ENCODE measurements at places on chromosomes 5 and 9.

DNA sequence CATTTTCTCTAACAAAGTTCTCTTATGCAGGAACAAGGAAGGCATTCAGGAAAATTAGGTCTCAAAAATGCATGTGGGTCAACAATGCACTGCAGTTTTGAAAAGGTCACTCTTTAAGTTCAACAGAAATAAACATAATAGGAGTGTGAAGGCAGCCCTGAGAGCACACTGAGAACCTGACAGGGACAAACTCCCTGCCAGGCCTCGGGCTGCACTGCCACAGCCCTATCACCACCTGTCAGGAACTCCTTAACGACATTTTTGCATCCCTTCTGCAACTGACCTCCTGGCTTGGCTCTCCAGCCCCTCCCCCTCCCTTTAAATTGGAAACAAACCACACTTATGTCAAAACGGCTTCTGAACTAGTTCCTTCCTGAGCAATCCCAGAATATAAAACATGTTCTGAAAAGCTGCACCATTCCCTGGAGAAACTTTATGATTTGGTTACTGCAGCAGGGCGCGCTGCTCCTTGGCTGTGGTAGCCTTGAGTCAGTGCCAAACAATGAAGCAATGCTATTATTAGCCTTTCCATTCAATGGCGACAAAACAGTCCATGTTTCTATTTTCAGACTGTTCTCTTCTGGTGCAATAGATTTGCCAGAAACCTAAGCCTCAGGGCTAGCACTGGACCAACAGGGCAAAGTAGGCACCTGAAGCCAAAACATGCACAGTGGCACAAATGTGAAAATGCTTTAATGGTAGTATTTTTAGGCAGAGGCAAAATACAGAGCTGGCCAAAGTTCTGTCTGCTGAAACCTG lies 160.1 kb upstream of the ZNF608 start:
- no peak for DNase-seq

- no peak for DNase-seq
Observed at GRCh38 chr9:128372188-128372641, 1.0 kb downstream of the URM1 start.

DNA sequence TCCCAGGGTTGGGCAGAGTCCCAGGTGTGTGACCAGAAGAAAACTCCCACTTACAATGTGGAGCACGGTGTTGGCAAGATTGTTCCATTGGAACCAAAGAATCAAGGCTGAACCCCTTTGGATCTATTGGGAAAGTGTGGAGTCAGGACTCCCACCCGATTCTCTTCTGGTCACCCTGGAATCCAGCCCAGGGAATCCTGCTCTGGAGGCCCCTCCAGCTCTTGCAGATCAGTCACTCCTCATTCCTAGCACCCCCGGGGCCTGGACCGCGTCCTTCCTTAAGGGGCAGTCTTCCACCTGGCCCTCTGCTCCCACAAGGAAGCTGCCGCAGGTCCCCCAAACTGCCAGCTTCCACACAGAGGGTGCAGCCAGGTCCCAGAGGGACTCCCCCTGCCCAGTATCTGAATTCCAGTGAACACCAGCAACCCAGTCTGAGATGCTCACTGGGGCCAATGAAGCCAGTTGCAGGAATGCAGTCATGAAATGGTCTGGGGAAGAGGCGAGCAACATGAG lies 170.1 kb downstream of the GADD45G start:
- DNase-seq, result no peak

DNA sequence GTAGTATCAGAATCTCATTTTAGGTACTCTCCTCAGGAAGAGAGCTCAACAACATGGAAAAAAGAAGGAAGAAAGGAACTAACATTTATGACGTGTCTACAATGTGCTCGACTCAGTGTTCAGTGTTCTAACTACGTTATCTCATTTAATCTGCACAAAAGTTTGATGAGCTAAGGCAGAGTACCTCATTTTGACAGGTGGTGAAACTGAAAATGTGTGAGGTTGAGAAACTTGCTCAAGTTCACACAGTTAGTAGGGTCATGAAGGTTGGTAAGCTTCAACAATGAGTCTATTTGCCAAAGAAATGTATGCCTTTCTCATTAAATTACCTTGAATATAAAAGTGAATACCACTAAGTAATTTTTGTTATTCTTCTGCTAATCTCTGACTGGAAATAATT lies 165.1 kb downstream of the CAAP1 start:
- no peak for DNase-seq

DNA sequence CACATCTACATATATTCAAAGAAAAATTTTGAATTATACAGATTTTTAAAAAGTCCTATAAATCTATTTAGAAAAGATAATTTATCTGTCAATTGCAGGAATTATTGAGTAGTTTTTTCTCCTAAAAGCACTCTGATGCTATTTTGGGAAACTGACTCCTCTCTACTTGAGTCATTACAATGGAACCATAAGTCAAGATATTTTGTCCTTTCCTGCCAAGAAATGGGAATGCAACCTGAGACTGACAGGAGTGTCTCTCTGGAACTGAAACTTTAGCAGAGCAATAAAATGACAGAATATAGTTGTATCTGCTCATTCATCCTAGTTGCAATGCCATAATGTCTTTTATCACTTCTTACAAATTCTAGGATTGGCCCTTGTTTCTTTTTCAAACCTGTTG lies 48.6 kb downstream of the CARTPT start:
- DNase-seq, result no peak

- no peak for DNase-seq
Observed at GRCh38 chr5:40307920-40308319, 371.8 kb upstream of the PTGER4 start.

- no peak for DNase-seq
Observed at GRCh38 chr9:32787816-32788215, 4.5 kb downstream of the TMEM215 start.

DNA sequence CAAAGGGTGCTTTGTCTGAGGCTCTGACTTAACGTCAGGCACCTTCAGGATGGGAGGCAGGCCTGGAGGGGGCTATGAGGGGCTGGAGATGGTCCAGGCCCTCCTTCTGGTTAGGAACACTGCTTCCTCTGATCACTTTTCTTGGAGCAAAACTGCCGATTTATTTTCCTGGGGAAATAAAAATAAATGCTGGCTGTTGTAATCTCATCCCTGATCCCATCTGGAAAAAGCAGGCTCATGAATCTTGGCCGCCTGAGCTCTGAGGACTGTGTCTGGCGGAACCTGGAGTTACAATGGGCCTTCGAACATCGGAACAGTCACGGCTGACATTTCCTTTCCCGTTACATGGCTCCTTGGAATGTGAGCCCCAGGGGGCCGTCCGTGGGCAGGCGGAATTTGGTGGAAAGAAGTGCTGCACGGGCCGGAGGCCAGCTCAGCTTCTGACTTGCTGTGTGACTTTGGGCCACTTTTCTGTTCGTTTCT lies 157.8 kb downstream of the RGS3 start:
- no peak for DNase-seq

GRCh38 chr5:39381376-39381775 lies 17.1 kb upstream of the C9 start:
- no peak for DNase-seq

GRCh38 chr9:133342570-133342969 lies 5.4 kb downstream of the MED22 start:
- DNase-seq, result no peak

GRCh38 chr5:83720836-83721537 lies at the start of gene HAPLN1:
Gene HAPLN1 (minus strand): TSS chr5:83720855. CDS start chr5:83673523, 47,332 bp downstream.
- no peak for DNase-seq

All from esophagus squamous epithelium (tissue), 5 donors.